ENCODE measurements at places on chromosomes 6 and 20.

GRCh38 chr6:158038291-158039177 is 56.9 kb downstream of the SYNJ2 start:
- DNase-seq: no peak

DNA sequence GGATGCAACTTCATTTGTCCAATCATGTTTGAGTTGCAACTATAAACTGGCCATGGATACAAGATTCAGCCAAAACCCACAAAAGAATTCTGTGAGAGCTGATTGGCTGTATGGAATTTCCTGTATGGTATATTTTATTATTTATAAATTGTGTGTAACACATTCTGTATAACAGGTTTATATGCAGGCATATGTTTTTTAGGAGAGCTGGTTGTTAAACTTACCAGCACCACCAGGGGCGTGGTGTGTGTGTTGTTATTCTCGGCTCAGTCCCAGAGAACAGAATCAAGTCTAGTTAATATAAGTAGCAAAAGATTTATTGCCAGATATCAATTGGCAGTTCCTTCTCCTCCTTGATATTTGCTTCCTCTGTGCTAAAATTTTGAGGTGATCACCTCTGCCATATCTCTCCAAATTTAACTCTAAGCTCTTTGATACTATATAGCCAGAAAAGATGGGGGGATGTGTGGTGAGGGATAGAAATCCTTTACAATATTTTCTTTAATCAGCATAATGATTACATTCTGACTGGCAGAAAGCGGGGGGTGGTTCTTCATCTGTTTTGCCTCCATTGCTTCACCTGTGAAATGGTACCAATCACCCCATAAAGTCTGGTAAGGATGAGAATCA is 22.9 kb downstream of the CNBD2 start:
- no peak for DNase-seq

- DNase-seq: no peak
These were observed 47.6 kb downstream of the CPXM1 start for GRCh38 chr20:2752567-2753460.

DNA sequence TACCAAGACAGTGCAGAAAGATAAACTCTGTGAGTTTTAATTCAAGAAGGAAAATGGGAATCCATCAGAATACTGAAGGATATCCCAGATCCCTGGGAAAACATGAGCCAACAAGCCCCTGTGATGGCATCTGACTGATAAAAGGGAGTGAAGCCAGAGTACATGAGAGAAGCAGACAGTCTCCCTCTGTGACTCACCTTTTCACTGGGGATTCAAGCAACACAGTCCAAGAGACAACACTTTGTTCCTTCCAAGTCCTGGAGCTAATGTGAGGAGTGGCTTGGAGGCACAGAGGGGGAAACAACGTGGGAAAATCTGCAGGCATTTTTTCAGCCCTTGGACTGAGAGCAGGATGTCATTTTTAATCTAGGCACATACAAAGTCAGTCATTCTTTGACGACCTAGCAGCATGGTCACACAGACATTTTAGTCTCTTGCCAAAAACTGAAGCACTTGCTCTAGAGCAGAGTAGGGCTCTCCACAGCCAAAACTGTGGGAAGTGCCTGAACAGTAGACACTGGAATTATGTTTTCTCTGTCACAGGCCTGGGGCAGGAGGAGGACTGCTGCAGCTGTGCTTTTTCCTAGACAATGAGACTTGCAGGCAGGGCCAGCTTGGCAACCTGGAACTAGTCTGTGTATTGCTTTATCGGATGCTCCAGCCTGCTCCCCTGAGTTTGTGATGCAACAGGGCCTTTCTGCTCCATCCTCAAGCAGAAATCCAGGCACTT is 465.0 kb upstream of the GJE1 start:
- no peak for DNase-seq

DNA sequence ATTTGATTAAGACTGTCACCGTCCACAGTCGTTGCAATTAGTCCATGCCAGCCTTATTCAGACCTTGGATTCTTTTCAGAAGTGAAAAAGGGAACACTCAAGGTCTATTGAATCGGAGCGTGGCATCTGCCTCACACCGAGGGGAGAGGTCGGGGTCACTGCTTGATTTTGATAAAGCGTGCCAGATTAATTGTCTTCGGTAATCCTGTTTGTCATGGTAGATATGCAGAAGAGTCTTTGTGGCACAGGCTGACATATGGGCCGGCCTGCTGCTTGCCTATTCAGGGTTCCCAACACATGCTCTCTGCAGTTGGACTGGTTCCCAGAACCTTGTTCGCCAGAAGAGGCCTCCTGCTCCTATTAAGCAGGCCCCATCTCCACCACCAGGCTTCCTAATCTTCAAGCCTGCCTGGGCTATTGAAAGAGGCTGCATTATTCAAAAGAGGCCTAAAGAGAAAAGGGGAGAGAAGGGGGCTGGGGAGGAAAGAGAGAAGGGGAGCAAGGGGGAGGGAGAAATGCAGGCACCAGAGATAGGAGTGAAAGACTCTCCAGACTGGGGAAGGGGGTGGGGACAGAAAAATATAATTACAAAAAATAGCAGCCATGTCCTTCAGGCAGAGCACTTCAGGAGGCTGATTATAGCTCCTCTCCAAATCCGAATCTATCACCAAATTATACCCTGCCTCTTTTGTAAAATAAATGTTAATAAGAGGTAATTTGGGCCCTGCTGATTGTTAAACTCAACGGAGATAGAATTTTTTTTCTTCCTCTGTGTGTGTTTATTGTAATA is 611.3 kb downstream of the HDGFL1 start:
- no peak for DNase-seq

DNA sequence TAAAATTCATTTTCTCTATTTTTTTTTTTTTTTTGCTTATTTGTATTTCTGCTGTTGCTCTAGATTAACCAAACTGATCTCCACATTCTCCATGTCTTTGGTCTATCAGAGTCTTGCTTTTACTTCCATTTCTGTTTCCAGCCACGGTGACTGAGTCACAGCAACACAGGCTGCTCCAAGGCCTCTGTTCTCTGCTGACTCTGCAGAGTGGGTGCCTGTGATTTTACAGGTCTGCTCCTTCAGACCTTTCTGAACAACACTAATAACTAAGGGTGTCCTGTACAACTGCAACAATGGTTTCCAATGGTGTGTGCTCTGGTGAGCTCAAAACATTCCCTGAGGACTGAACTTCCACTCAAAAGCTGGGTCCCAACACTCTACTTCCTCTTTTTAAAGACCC is 102.3 kb upstream of the BMP2 start:
- no peak for DNase-seq

- no peak for DNase-seq
These were observed 108.0 kb downstream of the SNX5 start for GRCh38 chr20:17860301-17861197.

GRCh38 chr6:28683945-28684538 is 158.4 kb downstream of the GPX5 start:
- DNase-seq: no peak

DNA sequence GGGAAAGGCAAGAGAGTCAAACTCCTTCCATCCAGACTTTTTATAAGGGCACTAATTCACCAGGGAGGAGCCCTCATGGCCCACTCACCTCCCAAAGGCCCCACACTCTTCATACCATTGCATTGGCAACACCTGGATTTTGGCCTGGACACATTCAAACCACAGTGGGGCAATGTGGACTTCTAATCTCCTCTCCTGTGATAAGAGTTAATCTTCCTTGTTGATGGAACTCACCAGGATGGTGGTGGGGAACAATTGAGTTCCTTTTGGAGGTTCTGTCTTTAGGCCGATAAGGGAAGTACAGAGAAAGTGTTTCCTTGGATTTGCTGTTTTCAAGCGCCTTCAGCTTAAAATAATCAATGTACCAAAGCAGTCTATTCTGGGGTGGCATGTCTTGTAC is 268.7 kb downstream of the CD83 start:
- DNase-seq: no peak

Data from left renal pelvis (tissue), 4 donors.